ENCODE measurements at places on chromosomes 6 and 20.

DNA sequence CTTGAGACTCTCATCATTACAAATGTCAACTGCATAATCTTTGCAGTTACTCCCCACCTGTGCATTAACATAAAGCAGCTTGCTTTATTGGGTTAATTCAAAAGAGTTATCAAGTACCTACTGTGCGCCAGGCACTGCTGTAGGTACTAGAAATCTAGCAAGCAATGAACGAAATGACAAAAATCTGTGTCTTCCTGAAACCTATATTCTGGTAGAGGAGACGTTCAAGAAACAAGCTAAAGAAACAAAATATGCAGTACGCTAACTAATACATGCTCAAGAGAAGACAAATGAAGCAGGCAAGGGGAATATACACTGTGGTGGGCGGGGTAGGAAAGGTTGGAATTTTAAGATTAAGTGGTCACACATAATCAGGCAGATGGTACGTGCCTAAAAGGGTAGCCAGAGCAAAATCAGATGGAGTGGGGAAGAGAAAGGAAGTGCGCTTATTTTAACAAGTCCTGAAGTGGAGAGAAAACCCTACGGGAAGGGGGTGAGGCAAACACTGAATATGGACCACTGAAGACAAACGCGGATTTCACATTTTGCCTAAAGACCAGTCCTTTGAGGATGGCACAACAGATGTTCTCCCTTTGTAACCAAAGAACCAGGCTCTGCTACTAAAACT lies 1.2 kb downstream of the ELOVL2 start:
- no peak for DNase-seq

- DNase-seq: no peak
These were observed 19.8 kb downstream of the PTK7 start for GRCh38 chr6:43095939-43096338.

DNA sequence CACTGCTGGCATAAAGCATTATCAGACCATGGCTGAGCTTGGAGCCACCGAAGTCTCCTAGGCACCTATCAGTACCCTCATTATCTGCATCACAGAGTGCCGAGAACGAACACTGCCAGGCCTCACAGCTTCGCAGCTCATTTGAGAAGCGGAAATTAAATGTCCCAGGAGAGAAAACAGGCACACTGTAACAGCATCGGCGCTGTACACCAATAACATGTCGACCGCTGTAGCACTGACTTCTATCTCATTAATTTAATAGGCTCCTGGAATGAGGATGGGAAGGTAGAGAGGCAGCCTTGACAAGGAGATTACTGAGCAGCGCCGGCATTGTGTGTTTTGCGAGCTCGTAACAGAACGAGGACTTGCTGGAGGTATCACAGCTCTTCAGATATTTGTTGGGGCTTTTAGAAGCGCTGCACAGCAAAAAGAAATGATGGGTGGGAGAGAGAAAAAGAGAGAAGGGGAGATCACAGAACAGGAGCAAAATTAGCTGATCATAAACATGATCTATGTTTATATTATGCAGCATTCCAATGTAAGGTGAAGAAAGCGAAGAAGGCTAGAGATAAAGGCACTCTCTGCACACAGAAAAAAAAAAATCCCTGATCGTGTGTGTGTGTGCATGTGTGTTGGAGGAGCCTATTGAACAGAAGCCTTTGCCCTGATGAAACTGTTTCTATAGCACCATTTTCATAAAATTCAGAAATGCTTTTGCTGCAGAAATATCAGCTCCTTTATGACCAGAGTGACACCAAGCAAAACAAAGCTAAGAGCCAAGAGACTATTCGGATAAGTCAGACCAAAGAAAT lies 29.2 kb downstream of the ID4 start:
- DNase-seq: no peak

DNA sequence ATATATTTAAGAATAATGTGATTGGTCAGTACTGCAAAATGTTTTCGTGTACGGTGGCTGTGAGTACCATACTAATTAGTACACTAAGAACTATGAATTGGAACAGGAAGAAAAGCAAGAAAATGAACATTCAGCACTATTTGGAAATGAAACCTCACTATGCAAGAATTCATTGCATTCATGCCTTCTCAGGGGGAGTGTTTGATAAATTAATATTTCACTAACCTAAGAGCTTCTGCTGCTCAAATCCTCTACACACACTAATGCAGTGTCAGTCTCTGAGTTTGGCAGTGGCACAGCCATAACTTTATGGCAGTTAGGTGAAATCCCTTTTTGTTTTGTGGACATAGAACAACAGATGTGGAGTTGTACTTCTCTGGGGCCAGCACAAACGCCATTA lies 60.1 kb downstream of the SLC16A10 start:
- DNase-seq: no peak

GRCh38 chr6:89324304-89324703 lies 9.2 kb upstream of the GABRR2 start:
- DNase-seq: no peak

DNA sequence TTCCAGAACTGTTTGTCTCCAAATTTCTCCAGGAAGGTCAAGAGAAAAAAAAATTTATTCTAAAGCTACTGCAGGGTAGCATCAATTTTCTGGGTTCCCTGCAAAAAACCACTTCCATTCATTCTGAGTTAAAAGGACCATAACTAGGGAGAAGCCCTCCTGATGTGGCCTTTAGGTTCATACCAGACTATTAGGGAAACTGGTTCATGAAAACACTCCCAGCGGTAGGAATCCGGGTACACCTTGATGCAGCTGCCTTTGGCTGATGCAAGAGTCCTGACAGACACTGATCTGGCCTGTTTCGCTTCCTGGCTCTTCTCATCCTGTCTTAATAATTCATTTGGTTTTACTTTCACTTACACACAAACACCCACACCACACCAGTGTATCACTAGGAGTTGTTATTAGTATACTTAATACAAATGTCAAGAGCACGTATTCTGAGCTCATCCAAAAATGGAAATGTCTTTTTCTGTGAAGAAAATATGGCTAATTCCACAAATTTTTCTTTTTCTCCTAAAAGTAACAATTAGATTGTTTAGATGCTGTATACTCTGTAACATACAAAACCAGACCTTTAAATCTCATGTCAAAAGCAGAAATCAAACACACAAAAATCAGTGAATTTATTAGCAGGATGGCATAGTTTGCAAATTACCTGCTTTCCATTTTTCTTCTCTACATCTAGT lies 38.4 kb upstream of the ARHGAP18 start:
- no peak for DNase-seq

- no peak for DNase-seq
These were observed 282.1 kb upstream of the CHD6 start for GRCh38 chr20:41900201-41900691.

GRCh38 chr20:50267041-50267865 lies 76.6 kb downstream of the CEBPB start:
- DNase-seq: no peak

DNA sequence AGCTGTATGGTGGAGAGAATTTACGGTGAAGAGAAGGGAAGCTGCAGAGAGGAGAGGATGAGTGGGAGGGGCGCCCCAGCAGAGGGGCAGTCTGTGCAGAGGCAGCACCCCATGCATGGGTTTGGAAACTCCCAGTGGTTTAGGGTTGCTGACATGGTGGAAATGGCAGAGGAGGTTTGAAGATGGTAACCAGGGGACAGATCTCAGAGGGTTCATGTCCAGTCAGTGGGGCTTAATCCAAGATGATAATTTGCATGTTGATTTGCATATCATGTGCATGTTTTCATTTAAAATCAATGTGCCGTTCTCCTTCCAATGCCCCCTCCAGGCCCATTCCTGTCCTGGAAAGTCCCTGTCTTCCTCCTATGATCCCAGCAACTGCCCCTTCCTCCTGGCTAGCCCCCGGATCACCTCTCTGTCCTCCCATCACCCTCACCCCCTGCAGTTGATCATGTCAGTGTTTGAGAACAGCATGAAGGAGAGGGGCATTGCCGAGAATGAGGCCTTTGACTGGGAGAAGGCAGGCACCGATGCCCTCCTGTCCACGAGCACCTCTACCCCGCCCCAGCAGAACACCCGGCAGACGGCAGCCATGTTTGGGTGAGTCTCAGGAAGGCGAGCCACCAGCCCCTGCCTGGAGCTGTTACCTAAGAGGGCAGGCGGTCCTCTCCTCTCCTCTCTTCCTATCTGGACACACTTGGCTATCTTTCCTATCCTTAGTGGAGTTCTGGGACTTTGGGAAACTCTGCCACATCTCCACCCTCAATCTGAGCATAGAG lies 14.3 kb downstream of the TTBK1 start:
- no peak for DNase-seq

GRCh38 chr6:111105578-111105977 lies 18.3 kb downstream of the SLC16A10 start:
- DNase-seq: no peak

GRCh38 chr20:41387444-41387851 lies 20.8 kb upstream of the EMILIN3 start:
- no peak for DNase-seq

- DNase-seq: no peak
These were observed 140.1 kb upstream of the BTBD3 start for GRCh38 chr20:11777387-11778205.

GRCh38 chr6:1479095-1479494 lies 89.7 kb downstream of the FOXF2 start:
- DNase-seq: no peak

GRCh38 chr6:114058435-114058834 lies 87.5 kb upstream of the HDAC2 start:
- DNase-seq: no peak

DNA sequence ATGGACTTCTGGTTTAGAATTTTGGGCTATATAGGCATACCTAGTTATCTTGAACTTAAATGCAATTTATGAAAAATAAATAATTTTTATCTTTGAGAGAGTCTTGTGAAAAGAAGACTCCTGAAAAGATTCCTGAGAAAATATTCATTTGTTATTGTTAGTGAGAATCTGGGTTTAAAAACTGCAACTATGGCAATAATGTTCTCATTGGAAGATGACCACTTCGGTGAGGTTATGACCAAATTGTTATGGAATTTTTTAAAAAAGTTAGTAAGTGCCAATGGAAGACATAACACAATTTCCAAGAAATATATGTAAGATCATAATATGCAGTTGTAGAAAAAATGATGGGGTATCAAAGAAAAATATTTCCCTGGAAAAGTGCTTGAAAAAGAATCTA lies 46.3 kb downstream of the GRIK2 start:
- DNase-seq: no peak

DNA sequence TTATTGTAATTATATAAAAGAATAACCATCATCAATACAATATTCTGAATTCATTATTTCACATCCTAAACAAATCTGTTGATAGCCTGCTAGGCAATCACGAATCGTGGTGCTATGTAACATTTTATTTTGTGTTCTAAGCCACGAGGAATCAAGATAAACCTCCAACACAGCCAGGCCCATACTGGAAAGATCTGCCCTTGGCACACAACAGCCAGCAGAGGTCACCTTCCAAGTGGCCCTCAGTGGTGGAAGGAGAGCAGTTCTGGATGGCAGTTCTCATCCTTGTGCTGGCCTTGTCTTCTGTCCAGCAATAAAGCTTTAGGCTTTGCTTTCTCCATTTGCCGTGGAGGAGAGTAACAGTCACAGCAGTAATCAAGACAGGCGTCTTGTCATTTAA lies 13.2 kb downstream of the ZNF831 start:
- no peak for DNase-seq

DNA sequence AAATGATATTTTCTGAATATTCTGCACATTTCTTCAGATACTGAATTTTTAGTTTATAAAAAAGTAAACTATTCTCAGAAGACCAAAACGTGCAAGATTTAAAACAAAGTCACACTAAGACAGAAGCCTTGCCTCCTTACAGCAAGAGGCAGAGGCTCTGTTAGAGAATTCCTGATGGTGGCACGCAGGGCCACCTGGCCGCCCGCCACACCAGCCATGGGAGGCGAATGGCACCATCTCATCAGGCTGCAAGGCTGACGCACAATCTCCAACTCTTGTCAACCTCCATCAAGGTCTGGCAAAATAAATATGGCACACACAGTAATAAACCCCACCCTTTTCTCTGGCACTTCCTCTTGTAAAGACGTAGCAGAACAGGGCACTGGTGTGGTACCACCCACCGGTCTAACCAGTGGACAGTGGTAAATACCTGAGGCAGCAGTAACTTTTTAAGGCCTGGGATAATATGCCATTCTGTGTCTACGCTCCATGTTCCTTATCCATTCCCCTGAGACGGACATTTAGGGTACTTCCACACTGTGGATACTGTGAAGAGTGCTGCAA lies 111.4 kb downstream of the WDR27 start:
- DNase-seq: no peak

DNA sequence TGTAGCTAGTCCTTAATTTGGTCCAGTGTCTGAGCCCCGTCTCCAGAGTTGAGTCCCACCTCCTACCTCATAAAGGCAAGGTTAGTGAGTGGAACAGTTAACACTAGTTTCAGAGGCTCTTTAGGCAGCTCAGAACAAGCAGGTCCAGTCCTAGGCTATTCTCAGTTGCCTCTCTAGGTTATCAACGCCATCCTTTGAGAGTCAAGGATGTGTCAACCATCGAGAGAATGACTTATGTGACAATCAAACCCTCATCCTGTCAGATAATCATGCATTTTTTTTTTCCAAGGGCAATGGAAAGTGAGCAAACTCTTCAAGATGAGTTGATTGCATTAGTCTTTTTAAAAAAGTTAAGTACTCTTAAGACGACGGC lies 64.0 kb upstream of the TXNDC5 start:
- DNase-seq: no peak

DNA sequence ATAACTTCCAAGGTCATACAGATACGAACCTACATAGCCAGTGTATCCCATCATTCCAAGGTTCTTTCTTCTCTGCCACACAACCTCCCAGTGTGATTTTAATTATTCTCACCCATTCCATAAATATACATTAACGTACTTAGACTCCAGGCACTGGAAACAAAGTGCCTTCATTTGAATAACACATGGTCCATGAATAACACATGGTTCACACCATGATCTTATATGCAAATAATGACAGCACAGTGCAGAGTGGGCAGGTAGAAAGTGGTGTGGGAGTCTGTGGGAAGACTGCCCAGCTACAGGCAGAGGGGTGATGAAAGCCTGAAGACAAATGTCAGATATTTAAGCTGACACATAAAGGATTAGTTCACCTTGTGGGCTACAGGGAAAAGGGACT lies 425.2 kb downstream of the HACE1 start:
- DNase-seq: no peak

Measured in stimulated activated CD8-positive, alpha-beta memory T cell treated with anti-CD3 and anti-CD28 coated beads, Interleukin-7, amount 100 ng/mL, for 1 hour (primary cell).